ENCODE measurements at places on chromosomes 3 and 15. TPM values are rescaled to one million over a fixed set of nuclear protein-coding genes. Genes with fewer than 3 reads are reported as not detected.
A peak's percentile ranks its signal among the peaks of the same experiment; 100 is the strongest.

Gene IDH2
- 176 TPM for total RNA-seq

Gene BFSP2
- total RNA-seq, result not detected

Gene SV2B
- total RNA-seq, result not detected

Gene RAB6B
- total RNA-seq, result 2.9 TPM

Gene MTFMT
- 9.7 TPM for total RNA-seq

Gene BCL2A1
- total RNA-seq, result not detected

Gene LRRC49
- 16.9 TPM for total RNA-seq

Gene RABL3
- 9.3 TPM for total RNA-seq

Gene TRAIP
- 7.0 TPM for total RNA-seq

- H3K36me3 ChIP-seq, result no peaks in the 10 kb centered on the region
- peaks cover 12% of the 10 kb centered on the region for H3K4me1 ChIP-seq
- H3K27ac ChIP-seq, result no peak overlapping the region
- no peaks in the 10 kb centered on the region for H3K27me3 ChIP-seq
- no peak for DNase-seq
Observed at GRCh38 chr15:92277776-92278175, 115.9 kb upstream of the ST8SIA2 start.

DNA sequence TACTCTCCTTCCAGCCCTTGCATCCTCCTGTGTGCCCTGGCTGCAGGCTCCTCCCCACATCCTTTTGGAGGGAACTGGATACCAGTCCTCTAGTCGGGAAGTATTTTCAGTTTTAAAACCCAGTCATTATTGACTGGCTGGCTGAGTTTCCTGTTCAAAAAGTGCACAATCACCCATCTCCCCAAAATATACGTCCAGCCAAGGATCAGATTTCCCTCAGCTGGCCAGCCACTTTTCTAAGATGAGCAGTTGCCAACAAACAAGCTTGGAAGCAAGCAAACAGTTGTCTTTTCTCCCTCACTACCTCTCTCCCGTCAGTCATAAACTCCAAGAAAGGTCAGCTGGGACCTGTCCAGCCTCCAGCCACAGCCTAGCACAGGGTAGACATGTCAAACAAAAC is 147.7 kb upstream of the GALNT15 start:
- H3K27ac ChIP-seq, result no peak overlapping the region
- DNase-seq, result no peak
- no peaks in the 10 kb centered on the region for H3K36me3 ChIP-seq
- no peaks in the 10 kb centered on the region for H3K27me3 ChIP-seq
- H3K4me3 ChIP-seq, result no peak overlapping the region

DNA sequence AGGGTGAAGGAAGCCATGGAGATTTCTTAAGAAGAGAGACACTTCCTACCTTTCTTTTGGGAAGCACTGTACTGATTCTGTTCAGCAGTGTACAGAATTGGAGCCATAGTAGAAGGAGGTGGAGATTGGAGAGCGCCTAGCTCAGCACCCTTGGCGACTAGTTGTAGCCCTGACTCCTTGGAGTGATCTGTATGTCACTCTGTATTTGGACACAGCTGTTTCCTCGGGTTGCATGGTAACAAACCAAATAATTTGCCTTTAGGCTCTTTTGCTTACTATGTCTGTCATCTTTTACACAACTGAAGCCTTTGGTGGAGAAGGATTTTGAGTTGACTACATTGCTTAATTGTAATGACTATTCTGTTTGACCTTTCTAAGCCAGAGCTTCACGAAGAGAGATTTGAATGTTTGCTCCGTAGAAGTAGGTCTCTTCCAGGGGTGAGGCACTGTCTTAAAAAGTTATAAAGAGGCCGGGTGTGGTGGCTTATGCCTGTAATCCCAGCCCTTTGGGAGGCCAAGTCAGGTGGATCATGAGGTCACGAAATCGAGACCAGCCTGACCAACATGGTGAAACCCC is 77.1 kb downstream of the AKAP13 start:
- peaks cover 5% of the 10 kb centered on the region for H3K4me1 ChIP-seq
- H3K36me3 ChIP-seq, result no peaks in the 10 kb centered on the region
- H3K27ac ChIP-seq, result peak overlapping the region; percentile 5
- no peak for DNase-seq

- H3K4me1 ChIP-seq, result no peaks in the 10 kb centered on the region
- H3K27me3 ChIP-seq, result no peaks in the 10 kb centered on the region
- no peak overlapping the region for H3K4me3 ChIP-seq
Observed at GRCh38 chr3:181755959-181756358, 44.2 kb downstream of the SOX2 start.

- no peaks in the 10 kb centered on the region for H3K4me1 ChIP-seq
- H3K4me3 ChIP-seq, result no peak overlapping the region
Observed at GRCh38 chr15:48616216-48616615, 29.3 kb downstream of the FBN1 start.

GRCh38 chr15:93378558-93378957 is 289.5 kb upstream of the RGMA start:
- H3K36me3 ChIP-seq, result no peaks in the 10 kb centered on the region
- H3K27me3 ChIP-seq, result no peaks in the 10 kb centered on the region
- no peak for DNase-seq
- H3K27ac ChIP-seq, result no peak overlapping the region

- DNase-seq, result no peak
- H3K4me3 ChIP-seq, result no peak overlapping the region
- H3K27ac ChIP-seq, result no peak overlapping the region
- H3K27me3 ChIP-seq, result no peaks in the 10 kb centered on the region
- H3K36me3 ChIP-seq, result no peaks in the 10 kb centered on the region
- peaks cover 24% of the 10 kb centered on the region for H3K4me1 ChIP-seq
Observed at GRCh38 chr15:52485290-52485689, 43.4 kb downstream of the MYO5A start.

GRCh38 chr3:121399820-121400219 is 146.0 kb downstream of the POLQ start:
- DNase-seq, result no peak
- H3K36me3 ChIP-seq, result no peaks in the 10 kb centered on the region
- no peaks in the 10 kb centered on the region for H3K27me3 ChIP-seq
- H3K4me1 ChIP-seq, result no peaks in the 10 kb centered on the region

GRCh38 chr3:63951492-63952247 is 39.5 kb upstream of the SCAANT1 start:
- H3K4me1 ChIP-seq, result peaks cover 77% of the 10 kb centered on the region
- peaks cover 25% of the 10 kb centered on the region for H3K36me3 ChIP-seq
- no peak overlapping the region for H3K4me3 ChIP-seq
- no peaks in the 10 kb centered on the region for H3K27me3 ChIP-seq

DNA sequence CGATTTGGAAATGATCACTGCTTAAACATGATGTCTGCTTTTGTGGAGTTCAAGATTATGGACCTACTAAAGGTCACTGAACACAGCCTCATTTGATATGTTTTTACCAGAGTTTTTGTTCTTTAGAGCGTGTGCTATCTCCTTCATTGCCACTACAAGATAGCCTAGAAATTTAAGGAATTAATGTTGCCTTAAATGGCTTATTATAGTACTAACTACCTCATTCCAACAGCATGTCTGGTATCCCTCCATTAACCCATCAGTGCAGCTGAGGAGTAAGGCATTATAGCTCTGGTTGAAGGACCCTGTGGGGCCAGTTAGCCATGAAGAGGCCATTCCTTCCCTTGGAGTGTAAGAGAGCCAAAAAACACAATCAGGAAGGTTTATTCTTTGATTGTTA is 2.3 kb upstream of the FAM43A start:
- DNase-seq, result no peak
- H3K4me1 ChIP-seq, result peaks cover 31% of the 10 kb centered on the region
- no peaks in the 10 kb centered on the region for H3K36me3 ChIP-seq
- peaks cover 30% of the 10 kb centered on the region for H3K27me3 ChIP-seq
- H3K4me3 ChIP-seq, result no peak overlapping the region

DNA sequence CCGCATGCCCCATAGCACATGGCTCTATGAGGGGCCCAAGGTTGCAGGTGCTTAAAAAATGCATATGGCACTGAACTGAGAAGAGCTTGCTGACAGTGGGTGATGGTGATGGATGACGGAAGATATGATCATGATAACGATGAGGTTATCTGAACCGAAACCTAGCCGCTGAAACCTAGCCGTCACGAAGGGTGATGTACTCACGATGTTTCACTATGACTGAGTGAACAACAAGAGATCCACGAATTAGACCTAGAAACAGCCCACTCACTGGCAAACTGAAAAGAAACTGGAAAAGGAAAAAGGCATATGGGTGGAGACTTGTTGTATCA is 57.6 kb upstream of the BCL6 start:
- no peaks in the 10 kb centered on the region for H3K36me3 ChIP-seq
- H3K4me1 ChIP-seq, result peaks cover 9% of the 10 kb centered on the region
- H3K27ac ChIP-seq, result no peak overlapping the region
- H3K4me3 ChIP-seq, result no peak overlapping the region
- DNase-seq, result no peak

GRCh38 chr3:177050501-177051237 is 146.6 kb downstream of the TBL1XR1 start:
- H3K27me3 ChIP-seq, result no peaks in the 10 kb centered on the region
- peaks cover 9% of the 10 kb centered on the region for H3K36me3 ChIP-seq
- H3K4me3 ChIP-seq, result no peak overlapping the region
- peaks cover 3% of the 10 kb centered on the region for H3K4me1 ChIP-seq

- DNase-seq, result peak; percentile 55
- no peak overlapping the region for H3K4me3 ChIP-seq
- H3K27ac ChIP-seq, result peak overlapping the region; percentile 87
- no peaks in the 10 kb centered on the region for H3K27me3 ChIP-seq
Observed at GRCh38 chr3:172152874-172153273, 113.5 kb downstream of the FNDC3B start.

DNA sequence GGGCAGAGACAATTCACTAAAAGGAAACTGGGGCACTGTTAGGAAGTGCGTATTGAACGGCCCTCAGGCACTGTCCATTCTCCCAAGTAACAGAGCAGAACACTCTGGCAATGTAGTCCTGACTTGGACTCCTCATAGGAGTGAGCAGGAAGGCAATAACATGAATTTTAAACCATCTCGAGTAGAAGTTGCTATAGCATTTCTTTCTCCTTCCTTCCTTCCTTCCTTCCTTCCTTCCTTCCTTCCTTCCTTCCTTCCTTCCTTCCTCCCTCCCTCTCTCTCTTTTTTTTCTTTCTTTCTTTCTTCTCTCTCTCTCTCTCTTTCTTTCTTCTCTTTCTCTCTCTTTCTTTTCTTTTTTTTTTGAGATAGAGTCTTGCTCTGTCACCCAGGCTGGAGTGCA is 46.4 kb upstream of the TRA2B start:
- no peak for DNase-seq
- no peak overlapping the region for H3K4me3 ChIP-seq
- H3K36me3 ChIP-seq, result no peaks in the 10 kb centered on the region
- H3K27me3 ChIP-seq, result no peaks in the 10 kb centered on the region
- peaks cover 9% of the 10 kb centered on the region for H3K4me1 ChIP-seq

DNA sequence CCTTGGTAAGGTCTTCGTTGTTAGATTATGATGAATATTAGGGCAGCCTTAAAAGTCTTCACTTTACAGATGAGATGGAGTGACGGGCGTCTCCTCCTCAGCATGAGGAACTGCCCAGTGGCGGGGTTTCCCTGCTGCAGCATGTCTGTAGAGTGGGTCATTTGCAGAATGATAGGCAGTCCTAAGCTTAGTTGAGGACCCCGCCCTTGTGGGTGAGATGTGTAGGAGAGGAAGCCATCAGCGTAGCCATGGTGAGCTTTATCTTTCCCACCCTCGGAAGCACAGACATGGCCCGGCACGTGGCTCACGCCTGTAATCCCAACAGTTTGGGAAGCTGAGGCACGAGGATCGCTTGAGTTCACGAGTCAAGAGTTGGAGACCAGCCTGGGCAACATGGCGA is 877 bp downstream of the NIT2 start:
- no peaks in the 10 kb centered on the region for H3K27me3 ChIP-seq
- peak overlapping the region; percentile 94 for H3K27ac ChIP-seq
- no peak for DNase-seq

DNA sequence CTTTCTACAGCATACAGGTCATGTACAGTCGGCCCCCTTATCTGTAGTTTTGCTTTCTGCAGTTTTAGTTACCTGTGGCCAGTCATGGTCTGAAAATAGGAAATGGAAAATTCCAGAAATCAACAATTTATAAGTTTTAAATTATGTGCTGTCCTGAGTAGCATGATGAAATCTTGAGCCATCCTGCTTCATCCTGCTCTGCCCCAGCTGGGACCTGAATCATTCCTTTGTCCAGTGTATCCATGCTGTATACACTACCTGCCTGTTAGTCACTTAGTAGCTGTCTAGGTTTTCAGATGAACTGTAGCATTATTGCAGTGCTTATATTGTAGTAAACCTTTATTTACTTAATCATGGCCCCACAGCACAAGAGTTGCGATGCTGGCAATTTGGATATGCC is 44.8 kb downstream of the AP4E1 start:
- H3K27ac ChIP-seq, result no peak overlapping the region
- peaks cover 88% of the 10 kb centered on the region for H3K36me3 ChIP-seq
- no peaks in the 10 kb centered on the region for H3K4me1 ChIP-seq
- H3K4me3 ChIP-seq, result no peak overlapping the region

DNA sequence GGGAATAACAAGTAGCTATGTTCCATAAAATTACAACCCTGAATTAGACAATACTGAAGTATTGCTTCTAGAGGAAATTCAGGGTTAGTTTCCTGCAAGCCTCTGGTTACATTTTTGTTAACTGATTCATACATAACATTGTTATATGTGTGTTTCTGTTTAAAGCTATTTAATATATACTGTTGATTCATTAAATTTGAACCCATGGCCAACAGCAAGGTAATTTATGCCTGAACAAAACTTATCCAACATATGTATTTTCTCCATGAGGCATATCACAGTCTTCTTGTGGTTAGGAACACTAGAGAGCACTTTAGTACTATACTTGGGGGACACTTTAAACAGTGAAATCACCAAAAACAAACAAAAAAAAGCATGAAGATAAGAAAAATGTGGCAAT is 47.7 kb upstream of the PTX3 start:
- H3K4me1 ChIP-seq, result no peaks in the 10 kb centered on the region
- no peaks in the 10 kb centered on the region for H3K36me3 ChIP-seq
- H3K27me3 ChIP-seq, result no peaks in the 10 kb centered on the region
- no peak for DNase-seq
- no peak overlapping the region for H3K4me3 ChIP-seq
- no peak overlapping the region for H3K27ac ChIP-seq

- no peaks in the 10 kb centered on the region for H3K4me1 ChIP-seq
- no peak overlapping the region for H3K27ac ChIP-seq
- H3K36me3 ChIP-seq, result no peaks in the 10 kb centered on the region
- no peaks in the 10 kb centered on the region for H3K27me3 ChIP-seq
- no peak for DNase-seq
- no peak overlapping the region for H3K4me3 ChIP-seq
Observed at GRCh38 chr3:24586920-24587319, 92.3 kb upstream of the THRB start.

GRCh38 chr3:49867400-49867799 is 2.3 kb downstream of the CAMKV start:
- peaks cover 84% of the 10 kb centered on the region for H3K27me3 ChIP-seq
- no peaks in the 10 kb centered on the region for H3K36me3 ChIP-seq
- H3K4me3 ChIP-seq, result no peak overlapping the region
- no peak for DNase-seq

DNA sequence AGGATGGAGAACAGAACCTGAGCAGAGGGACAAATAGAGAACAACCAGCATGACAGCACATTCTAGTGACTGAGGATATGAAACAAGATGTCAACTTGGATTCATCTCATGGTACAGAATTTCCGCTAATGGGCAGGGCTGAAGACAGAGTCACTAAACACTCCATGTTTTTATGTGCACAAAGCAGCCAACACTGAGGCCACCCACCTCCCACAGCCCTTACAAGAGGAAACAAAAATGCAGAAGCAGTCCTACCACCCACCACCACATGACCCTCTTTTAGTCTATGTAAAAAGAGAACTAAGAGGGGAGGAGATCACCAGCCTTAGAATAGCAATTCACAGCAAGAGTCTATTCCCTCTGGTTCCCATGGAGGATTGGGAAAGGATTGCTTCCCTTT is 131.4 kb upstream of the UBE2E2 start:
- peaks cover 4% of the 10 kb centered on the region for H3K4me1 ChIP-seq
- no peaks in the 10 kb centered on the region for H3K27me3 ChIP-seq
- H3K4me3 ChIP-seq, result no peak overlapping the region
- H3K27ac ChIP-seq, result no peak overlapping the region

Measured in stomach (tissue), 19 donors.